Esophagus squamous epithelium (tissue), 5 donors: ENCODE measurements at places on chromosomes 1 and 21.

DNA sequence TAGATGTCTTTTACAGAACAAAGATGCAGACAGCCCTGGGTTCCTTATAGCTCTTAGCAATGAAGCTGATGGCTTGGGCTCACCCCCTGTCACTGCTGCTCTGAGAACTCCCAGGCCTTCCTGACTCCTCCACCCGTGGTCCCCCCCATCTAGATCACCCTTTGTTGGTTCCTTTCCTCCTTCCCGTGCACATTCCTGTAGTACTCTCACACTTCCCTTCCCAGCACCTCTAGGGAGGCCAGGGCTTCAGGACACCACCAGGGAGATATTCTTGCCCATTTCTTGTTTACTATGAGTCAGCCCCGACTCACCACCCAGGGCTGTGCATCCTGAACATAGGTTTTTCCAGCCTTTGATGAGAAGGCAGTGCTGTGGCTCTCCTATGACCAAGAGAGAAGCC, 14.4 kb upstream of the NOS1AP start:
- DNase-seq: no peak

GRCh38 chr1:182446033-182446669, 3.8 kb upstream of the RGSL1 start:
- DNase-seq: no peak

GRCh38 chr1:51302270-51302669, 28.1 kb downstream of the TTC39A start:
- no peak for DNase-seq

DNA sequence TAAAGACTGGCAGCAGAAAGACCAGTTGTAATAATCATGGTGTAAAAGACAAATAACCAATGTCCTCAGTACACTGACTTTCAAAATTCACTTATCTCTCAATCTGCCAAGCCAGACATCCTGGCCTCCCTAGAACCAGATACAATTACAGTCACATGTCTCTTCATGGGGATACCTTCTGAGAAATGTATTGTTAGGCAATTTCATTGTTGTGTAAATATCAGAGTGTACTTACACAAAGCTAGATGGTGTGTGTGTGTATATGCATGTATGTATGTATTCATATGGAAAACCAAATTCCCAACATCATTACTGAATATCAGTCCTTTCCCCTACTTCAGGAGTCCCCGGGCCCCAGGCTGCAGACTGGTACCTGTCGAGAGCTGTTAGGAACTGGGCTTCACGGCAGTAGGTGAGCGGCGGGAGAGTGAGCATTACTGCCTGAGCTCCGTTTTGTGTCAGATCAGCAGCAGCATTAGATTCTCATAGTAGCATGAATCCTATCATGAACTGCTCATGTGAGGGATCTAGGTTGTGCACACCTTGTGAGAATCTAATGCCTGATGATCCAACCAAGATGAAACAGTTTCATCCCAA, 65.3 kb upstream of the ZNF326 start:
- DNase-seq: no peak

DNA sequence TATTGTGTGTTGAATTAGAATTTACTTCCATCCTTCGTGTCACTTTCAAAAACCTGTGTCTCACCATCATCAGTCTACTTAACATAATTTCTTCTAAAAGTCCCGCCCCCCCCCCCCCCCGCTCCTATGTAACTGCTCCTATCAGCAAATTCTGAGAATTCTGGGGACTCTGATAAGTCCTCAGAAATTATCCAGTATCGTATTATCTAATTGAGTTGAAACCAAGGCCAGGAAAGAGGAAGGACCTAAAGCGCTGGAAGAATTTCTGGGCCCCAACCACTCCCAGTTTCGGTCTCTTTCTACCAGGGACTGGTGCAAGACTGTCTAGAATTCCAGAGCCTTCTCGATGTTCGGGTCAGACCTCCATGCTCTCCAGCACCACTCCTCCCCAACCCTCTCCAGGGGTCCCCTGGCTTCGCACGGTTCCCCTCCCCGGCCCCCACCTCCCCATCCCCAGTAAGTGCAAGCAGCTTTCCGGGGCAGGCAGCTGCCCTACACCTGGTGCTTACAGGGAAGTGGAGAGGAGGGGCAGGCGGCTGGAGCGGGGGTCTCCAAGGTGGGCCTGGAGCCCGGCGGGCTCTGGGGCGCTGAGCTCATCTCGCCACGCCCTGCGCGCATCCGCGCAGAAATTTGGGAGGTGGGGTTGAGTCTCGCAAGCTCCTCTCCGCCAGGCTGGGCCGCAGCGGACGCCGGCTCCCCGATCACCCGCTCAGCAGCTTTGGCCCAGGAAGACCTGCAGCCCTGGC, 16.0 kb upstream of the ZNF496 start:
- DNase-seq: no peak

DNA sequence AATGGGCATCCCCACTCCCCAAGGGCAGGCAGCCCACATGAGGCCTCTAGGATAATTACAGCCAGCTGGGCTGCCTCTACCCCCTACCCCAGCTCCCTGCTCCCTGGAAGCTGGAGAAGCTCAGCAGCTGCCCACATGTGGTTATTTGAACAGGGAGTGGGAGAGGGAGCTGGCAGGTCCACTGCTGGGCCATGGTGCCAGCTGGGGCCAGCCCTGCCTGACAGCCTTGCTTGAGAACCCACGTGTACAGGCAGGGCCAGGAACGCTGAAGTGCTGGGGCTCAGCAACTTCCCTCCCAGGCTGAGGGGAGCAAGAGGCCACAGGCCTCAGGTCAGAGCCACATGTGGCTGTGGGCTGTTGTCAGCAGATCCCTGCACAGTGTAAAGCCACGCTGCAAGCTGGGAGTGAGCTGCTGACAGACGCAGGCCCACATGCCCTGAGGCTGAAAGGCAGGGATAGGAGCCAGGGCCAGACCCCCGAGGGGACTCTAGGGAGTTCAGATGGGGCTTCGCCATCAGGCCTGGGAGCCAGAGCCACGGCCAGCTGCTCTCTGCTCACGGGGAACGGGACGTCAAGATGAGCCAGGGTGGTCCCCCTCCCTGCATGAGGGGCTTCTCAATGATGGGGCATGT, 129.0 kb downstream of the SYF2 start:
- DNase-seq: no peak
